ENCODE measurements at places on chromosomes 7 and 10.
A peak's percentile ranks its signal among the peaks of the same experiment; 100 is the strongest.

DNA sequence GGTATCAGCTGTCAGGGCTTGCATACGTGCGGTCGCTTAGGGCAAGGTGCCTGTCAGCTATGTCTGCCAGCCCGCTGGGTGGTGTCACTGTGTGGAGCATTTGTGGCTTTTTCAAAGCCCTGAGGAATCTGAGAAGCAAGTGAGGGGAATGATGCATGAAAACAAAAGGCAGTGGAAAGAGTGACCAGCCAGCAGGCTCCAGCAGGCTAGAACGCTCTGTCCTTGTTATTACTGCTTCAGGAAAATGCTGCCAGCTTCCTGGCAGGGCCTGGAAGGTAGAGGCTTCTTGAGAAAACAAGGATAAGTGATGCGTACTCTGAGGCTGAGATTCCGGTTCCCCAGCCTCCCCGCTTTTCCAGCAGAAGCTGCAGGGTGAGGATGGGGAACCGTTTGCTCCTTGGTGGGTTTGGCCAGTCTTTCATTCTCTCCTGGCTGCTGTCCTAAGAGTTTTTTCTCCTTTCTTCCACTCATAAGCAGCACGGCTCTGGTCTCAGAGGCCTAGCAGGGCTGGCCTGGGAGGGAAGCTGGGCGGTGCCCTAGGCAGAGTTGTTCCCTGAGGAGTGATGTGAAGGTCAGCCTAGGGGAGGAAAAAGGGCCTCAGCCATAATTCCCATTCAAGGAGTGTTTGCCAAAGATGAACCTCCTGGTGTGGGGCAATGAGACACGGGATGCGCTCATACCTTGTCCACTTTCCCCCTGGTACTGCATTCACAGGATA lies 42.8 kb upstream of the MKLN1 start:
- no peak for DNase-seq

DNA sequence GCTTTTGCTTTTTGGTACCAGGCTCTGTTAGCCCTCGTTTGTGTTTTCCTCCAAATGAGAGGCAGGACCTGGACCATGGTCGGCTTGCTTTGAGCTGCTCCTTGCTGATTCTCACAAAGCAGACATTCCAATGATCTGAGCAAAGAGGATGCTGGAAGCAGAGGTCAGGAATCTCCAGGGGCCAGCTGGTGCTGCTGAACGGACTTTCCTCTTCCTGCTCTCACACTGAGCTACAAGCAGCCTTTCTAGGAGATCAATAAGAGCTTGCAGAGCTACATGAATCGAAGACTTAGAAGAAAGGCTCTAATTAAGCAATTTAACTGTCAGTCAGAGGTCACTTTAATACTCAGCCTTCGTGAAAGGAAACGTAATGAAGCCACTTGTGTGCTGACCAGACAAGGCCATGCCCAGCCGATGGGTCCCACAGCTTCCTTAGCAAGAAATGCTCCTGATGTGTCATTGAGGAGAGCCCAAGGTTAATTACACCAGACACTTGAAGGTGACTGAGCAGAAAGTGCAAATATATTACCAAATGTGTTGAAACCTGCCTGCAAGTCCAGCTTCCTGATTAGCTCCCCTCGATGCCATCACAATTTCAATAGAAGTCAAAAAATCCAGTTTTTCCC lies 151.3 kb upstream of the RSU1 start:
- no peak for DNase-seq

DNA sequence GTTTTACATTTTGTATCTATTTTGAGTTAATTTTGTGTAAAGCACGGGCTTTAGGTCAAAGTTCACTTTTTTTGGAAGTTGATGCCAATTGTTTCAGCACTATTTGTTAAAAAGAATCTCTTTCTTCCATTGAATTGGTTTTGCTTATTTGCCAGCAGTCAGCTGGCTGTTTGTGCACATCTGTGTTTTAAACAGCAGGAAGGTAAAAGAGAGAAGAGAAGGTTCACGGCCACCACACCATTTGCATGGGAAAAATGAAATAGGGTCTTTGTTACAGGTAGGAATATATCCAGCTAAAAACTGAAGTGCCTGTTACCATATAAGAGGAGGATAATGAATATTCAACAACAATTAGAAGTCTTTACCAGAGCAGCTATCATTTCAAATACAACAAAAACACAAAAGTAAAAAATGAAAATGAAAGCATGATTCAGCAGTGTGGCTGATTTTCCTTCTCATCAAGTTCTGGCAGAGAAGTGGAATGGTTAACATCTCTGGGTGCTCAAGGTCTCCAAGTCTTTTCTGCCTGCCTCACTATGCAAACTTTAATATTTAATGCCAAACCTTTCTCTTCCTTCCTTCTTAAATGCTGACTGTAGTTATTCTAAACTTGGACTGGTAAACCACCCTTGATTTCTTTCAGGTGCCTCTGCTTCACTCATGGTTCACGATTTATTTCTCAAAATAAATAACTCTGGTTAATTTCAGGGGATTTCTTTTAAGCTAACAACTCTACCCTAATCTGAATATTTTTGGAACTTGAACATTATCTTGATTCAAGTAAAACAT lies 841.5 kb downstream of the GRM8 start:
- DNase-seq: no peak

GRCh38 chr10:49189422-49189821 lies 1.2 kb upstream of the TMEM273 start:
- DNase-seq: no peak

- no peak for DNase-seq
Observed at GRCh38 chr7:103866919-103867318, 122.5 kb downstream of the RELN start.

- DNase-seq: no peak
Observed at GRCh38 chr10:48667960-48668590, 16.6 kb upstream of the WDFY4 start.

DNA sequence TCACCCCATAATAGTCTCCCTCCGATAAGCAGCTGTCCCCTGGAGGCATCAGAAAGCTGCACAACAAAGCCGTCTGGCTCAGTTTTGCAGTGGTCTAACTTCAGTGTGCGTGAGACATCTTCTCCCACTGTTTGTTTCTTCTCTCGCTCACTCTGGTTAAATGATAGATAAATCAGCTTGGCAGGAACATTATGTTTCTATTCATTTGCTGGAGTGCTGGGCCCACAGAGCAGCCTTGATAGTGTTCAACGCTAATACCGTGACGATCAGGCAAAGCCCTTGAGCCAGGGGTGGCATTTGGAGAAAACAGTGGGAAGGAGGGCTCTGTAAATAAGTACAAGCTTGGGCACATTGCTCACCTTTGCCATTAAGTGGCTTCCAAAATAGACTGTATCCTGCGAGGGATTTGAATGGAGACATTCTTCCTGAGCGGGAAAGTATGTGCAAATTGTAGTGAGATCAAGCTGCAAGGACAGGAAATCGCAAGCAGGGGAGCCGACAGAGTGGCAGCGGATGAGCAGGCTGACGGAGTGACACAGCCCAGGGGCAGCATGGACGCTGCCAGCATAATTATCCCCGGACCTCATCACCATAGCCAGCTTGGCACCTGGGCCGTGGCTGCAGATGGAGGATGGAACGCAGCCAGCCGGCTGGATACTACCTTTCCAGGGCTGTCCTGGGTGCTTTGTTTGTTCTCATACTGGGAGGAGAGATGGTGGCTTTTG lies 256.8 kb upstream of the FZD8 start:
- DNase-seq: no peak

GRCh38 chr7:29940199-29940598 lies 49.4 kb downstream of the SCRN1 start:
- DNase-seq: no peak

DNA sequence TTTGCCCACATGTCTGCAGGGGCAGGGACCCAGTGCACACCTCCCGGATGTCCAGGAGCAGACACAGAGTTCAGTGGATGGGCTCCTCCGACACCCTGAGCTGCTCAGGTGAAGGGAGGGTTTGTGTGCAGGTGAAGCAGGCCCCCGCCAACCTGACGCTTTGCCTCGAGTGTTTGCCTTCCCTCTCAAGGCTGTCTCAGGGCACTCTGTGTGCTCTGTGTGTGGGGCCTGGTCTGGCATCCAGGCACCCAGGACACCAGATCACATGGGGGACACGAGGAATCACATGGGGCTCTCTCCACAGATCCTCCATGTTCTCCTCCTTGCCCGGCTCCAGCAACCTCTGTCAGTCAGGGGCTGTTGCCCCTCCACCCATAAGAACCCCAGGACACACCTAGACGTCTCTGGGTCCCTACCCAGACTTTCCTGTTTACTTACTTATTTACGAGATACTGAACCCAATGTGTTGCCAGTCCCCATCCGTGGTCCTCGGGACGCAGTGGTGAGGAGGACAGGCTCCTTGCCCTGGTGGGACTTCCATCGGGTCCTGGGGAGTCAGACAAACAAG lies 99.5 kb downstream of the HTR5A start:
- DNase-seq: no peak

DNA sequence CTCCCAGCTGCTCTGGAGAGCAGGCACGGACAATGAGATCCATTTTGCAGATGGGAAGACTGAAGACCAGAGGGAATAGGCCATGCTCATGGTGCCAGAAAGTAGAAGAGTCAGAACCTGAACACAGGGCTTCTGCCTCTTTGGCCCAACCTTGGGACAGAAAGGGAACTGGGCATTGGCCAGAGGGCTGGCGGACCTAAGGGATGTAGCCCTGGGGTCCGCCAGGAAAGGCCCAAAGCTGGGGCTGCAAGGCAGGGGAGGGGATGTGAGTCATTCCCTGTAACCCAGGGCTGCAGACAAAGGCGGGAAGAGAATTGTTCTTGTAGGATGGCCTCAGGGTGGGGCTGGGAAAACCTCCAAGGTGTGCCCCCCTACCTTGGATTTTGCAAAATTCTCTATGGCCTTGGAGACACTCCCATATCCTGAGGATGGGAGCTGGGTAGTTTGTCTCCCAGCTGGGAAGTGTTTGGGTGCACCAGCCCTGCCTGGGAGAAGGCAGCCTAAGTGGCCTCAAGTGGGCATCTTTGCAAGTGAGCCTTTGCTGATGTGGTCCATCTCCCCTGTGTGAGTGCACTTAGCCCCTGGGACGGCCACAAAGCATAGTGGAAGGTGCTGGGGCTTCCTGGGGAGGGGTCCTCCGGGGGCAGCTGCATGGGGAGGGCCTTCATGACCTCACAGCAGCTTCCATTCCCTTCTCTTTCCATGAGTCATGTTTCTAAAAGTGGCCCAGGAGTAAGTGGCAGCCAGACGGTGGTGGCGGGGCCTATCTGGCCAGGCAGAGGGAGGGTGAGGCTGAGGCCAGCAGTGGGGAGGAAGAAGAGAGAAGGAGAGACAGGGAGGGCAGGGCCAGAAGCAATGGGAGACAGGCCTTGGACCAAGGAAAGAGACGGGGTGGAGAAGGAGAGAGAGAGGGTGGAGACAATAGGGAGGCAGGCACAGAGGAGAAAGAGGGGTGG lies 9.2 kb downstream of the AQP1 start:
- DNase-seq: no peak

GRCh38 chr10:131746785-131747184 lies 154.0 kb upstream of the PPP2R2D start:
- no peak for DNase-seq

- no peak for DNase-seq
Observed at GRCh38 chr7:40899636-40900507, 765.1 kb downstream of the SUGCT start.

- no peak for DNase-seq
Observed at GRCh38 chr7:41097501-41097900, 605.4 kb downstream of the INHBA start.

- no peak for DNase-seq
Observed at GRCh38 chr7:49150486-49150885, 226.1 kb downstream of the CDC14C start.

DNA sequence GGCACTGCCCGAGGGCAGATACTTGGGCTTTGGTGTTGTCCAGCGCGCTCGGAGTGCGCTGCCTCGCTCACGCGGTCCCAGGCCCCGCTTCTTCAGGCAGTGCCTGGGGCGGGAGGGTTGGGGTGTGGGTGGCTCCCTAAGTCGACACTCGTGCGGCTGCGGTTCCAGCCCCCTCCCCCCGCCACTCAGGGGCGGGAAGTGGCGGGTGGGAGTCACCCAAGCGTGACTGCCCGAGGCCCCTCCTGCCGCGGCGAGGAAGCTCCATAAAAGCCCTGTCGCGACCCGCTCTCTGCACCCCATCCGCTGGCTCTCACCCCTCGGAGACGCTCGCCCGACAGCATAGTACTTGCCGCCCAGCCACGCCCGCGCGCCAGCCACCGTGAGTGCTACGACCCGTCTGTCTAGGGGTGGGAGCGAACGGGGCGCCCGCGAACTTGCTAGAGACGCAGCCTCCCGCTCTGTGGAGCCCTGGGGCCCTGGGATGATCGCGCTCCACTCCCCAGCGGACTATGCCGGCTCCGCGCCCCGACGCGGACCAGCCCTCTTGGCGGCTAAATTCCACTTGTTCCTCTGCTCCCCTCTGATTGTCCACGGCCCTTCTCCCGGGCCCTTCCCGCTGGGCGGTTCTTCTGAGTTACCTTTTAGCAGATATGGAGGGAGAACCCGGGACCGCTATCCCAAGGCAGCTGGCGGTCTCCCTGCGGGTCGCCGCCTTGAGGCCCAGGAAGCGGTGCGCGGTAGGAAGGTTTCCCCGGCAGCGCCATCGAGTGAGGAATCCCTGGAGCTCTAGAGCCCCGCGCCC lies at the start of gene NPY:
Gene NPY (plus strand): TSS at position 294 of the 802 bp plus-strand sequence. CDS start 1,051 bp downstream, outside the sequence.
- no peak for DNase-seq

GRCh38 chr7:141577043-141577839 lies 26.0 kb downstream of the AGK start:
- no peak for DNase-seq

- no peak for DNase-seq
Observed at GRCh38 chr10:80283119-80283518, 6.3 kb downstream of the MAT1A start.

GRCh38 chr10:120415709-120416330 lies 41.2 kb upstream of the PLPP4 start:
- no peak for DNase-seq

DNA sequence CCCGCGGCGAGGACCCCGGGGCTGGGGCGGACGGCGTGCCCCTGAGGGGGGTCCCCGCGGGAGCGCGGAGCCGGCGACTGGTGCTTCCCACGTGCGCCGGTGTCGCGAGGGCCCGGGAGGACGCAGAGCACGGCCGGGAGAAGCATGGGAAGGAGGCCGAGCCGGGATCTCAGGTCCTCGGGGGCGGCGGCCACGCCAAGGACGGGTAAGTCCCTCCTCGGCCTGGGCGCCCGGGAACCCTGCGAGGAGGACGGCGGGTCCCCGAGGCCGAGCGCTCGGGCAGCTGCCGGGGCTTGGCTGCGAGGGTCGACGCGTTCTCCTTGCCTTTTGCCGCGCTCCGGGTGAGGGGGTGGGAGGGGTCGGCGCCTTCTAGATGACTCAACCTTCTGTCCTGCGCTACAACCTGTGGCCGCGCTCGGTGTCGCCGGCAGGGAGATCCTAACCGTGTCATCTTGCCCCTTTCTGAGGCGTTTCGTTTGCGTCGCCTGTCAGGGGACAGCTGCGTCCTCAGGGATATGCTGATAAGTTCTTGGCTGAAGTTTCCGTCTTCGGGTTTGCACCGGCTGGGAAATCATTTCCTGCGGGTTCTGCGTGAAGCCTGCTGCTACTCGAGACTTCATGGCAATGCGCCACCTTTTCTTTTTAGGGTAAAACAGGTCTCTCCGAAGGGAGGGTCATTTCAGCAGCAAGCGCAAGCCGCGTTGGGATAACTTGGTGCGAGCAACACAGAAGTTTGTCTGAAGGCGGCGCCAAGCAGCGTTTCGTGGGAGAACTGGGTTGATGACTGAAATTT lies 529 bp downstream of the TASOR2 start:
- DNase-seq: peak; percentile 59

- DNase-seq: no peak
Observed at GRCh38 chr10:61039868-61040267, 95.9 kb upstream of the RHOBTB1 start.

All from T follicular helper cell (primary cell).